ENCODE measurements at places on chromosomes 5 and 9.

DNA sequence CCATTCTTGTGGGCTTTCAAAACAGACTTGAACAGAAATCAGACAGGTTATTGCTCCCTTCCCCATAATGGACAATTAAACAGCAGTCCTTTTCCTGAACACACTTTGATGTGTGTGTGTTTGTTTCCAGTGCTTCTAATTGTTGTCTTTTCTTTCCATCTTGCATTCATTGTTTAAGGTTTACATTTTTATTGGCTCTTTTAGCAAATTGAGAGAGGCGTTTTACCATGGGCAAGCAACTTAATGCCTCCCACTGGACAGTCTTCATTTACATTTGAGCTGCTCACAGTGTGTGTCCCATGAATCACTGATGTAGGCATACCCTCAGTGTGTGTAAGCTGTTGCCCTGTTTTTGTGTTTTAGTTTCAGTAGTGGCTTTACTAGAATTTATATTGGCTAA is 25.0 kb downstream of the WDR36 start:
- DNase-seq: no peak

DNA sequence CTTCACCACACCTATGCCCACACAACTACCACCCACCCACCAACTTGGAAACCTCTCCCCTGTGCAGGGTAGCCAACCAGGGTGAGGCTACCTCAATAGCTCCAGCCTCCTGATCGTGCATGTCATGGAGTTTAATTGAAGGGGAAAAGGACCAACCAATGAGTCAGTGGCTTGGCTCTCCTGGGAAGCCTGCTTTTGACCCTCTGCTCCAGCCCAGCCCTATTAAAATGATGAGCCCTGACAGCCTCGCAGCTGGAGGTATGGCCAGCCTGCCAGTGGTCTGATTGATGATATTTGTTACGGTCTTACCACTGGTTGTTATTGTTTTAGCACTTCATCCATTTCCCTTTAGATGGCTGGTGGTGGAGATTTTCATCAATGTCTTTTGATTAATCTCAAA is 280.4 kb downstream of the SH3GL2 start:
- no peak for DNase-seq

DNA sequence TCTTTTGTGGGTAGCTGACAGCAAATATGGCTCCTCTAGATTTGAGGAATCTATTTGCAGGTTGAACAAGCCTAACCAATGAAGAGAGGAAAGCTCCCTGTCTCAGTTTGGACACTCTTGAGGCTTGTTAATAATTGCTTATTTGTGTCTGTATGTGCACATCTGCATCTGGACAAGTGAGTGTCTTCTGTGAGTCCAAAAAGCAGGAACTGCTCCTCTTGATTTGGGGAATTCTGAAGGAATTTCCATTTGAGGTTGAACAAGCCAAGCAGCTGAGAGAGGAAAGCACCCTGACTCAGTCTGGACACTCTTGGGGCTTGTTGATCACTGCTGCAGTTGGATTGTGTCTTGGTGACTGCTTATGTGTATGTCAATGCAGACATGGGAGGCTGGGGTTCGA is 211.6 kb downstream of the DTWD2 start:
- DNase-seq: no peak

GRCh38 chr9:129781131-129781530 is 21.9 kb upstream of the TOR1B start:
- no peak for DNase-seq

DNA sequence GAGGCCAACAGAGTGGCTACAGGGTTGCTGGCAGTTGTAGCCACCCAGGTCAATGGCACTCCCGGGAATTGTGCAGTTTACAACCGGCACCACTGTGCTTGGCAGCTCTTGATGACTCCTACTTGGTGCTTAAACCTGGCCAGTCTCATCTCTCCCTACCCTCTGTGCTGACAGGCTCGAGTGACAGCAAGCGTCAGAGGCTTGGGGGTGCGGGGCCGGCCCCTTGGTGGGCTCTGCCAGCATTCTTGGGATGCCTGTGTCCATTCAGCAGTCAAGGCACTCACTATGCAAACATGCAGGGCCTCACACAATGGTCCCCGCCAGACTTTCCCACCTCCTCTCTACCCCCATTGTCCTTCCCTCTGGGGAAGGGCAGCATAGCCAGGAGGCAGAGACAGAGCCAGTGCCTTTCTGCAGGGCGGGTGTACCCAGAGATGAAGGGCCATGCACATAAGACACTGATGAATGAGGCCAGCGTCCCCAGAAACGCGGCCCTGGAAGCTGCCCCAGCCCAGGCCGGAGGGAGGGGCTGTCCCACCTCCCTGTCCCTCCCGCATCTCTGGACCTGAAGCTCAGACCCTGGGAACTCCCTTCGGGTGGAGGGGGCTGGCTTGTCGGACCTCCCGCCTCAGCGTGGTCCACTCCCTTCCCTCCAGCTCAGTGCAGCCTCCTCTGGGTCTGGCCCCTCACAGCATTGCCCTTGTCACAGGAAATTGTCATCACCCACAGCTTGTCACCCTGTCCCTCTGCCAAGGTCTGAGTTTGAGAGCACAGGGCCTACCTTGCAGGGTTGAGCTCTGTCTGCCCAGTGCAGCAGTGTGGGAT is 26.4 kb upstream of the NOTCH1 start:
- peak; percentile 91 for DNase-seq

- no peak for DNase-seq
These were observed 72.2 kb downstream of the PIP5K1B start for GRCh38 chr9:68777070-68777763.

DNA sequence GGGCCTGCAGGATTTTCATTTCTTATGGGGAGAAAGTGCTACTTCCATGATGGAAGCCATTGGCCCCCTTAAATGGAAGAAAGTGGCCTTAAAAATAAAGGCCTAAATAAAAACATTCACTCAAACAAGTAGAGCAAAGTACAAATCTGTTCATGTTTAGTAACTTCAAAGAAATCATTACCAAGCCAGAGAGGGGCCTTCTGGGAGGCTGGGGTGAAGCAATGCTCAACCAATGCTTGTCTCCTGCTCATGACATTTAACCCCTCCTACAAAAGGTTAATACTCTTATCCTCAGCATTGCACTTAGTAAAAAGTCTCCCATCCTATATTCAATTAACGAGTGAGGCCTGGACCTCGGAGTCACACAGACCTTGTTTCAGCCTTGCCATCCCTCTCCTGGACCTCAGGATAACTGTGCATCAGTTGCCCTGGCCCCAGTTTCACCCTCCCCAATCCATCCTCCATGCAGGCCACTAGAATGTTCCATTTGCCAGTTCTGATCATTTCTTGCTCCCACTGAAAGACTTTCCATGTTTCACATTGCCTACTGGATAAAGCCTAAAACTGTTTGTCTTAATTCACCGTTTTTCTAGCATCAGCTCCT is 36.9 kb upstream of the ALDH1B1 start:
- DNase-seq: no peak

GRCh38 chr9:77926371-77926878 is 105.2 kb downstream of the GNAQ start:
- peak; percentile 89 for DNase-seq

DNA sequence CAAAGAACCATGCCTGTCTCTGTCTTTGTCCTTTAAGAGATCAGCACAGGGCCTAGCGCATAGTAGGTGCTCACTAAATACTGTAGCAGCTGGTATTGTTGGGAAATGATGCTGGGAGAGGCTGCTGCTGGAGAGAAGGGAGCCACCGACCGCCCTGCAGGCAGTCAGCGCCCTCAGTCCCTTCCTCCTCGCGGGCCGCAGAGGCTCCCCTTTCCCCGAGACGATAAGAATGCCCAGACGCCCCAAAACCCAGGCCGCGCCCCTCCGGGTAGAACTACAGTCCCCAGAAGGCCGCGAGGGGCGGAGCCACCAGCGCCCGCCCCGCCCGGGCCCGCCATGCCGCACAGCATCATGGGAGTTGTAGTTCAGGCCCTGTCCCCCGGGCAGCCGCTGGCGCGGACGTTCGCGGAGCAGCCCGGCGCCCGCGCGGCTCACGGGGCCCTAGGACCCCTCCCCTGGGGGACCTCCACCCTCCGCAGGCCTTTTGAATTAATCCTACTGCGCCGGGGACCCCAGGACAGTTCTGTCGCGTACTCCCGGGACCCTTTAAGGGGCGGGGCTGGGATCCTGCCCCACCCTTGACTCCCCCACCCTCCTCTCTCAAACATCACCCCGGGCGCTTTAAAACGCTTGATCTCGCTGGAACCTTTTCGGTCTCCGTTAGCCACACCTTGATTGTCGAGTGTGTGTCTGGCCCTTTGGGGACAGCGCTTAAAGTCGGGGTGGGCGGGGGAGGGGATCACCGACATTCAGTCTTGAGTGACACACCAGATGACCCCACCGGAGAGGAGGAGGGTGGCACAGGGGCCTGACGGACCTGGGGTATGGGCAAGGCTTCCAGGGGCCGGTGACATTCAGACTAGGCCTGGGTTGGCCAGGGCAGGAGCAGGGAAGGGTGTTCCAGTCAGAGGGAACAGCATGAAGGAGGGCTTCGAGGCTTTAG is 24.8 kb upstream of the IER5L start:
- peak; percentile 78 for DNase-seq

DNA sequence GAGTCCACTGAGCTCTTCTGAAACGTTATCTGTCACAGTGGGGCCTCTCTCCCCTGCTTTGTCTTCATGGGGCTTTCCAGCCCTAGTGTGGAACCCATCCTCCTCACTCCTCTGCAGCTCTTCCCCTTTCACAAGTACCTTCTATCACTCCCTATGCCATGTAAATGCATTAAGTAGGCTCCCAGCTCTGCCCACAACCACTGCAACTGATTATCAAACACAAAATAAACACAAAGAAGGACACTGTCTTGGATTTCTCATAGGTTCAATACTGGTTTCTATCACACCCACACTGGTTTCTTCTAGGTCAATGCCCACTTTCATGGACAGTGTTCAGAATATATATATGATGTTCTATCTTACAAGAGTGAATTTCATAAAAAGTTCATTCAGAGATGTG is 139.4 kb downstream of the GNAQ start:
- DNase-seq: no peak

DNA sequence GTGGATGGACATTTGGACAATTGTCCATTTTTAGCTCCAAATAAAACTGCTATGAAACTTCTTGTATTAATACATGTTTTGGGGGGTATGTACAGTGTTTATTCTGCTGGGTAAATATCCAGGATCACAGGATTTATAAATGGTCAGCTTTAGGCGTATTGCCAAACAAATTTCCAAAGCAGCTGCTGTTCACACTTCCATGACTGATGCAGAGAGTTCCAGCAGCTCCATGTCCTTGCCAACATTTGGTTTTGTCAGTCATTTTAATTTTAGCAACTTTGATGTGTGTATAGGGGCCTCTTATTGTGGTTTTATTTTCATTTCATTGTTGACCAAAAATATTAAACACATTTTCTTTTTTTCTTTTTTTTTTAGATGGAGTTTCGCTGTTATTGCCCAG is 9.8 kb upstream of the SUSD1 start:
- no peak for DNase-seq

GRCh38 chr5:73793911-73794310 is 167.9 kb downstream of the ARHGEF28 start:
- peak; percentile 48 for DNase-seq

- DNase-seq: no peak
These were observed 60.5 kb upstream of the HSPA9 start for GRCh38 chr5:138635708-138636107.

GRCh38 chr5:59257488-59258400 is 635.8 kb downstream of the PDE4D start:
- no peak for DNase-seq

DNA sequence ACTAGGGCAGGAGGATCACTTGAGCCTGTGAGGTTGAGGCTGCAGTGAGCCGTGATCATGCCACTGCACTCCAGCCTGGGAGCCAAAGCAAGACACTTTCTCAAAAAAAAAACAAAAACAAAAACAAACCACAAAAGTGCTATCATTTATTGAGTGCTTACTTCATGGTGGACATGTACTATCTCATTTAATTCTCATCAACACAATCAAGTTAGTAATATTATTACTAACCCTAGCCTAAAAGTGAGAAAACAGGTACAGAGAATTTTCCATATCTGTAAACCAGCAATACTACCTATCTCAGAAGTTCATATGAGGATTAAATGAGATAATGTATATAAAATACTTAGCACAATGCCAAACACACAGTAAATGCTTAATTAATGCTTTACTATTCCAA is 85.8 kb downstream of the MAPKAP1 start:
- DNase-seq: no peak

- peak; percentile 44 for DNase-seq
These were observed 222.6 kb downstream of the MEF2C start for GRCh38 chr5:88660264-88660946.

- DNase-seq: peak; percentile 54
These were observed 11.8 kb downstream of the SLC12A7 start for GRCh38 chr5:1099926-1100663.

DNA sequence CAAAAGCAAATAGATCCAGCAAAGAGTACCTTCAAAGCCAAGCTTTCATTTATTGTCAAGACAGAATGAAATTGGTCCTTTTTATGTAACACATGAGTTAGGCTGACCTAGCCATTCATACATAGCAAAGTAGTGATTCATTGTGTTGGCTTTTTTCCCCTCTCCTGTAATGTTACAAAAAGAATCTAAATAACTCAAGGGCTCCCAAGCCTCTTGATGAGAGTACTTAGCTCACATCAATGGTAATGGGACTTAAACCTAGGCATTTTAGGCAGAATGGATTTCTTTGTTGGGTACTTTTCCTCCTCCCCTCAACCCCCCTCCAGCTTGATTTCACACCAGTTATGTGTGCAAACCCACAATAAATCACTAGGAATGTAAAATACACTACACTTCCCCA is 123.7 kb downstream of the EBF1 start:
- DNase-seq: peak; percentile 88

DNA sequence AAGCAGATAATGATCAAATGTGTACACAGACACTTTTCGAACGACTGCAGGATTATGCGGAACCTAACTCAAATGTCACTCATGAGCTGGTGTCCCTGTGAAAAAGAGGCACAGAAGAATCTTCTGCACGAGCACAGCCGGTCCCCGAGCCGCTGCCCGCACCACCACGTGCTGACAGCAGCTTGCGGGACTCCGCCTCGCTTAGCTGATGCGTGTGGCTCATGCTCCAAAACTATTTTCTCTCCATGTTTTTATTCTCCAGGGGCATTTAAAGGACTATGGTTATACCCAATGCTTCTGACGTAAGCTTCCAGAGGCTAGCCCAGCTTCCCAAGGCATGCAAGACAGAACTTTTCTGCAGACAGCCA is 9.5 kb downstream of the SEC16A start:
- DNase-seq: no peak

DNA sequence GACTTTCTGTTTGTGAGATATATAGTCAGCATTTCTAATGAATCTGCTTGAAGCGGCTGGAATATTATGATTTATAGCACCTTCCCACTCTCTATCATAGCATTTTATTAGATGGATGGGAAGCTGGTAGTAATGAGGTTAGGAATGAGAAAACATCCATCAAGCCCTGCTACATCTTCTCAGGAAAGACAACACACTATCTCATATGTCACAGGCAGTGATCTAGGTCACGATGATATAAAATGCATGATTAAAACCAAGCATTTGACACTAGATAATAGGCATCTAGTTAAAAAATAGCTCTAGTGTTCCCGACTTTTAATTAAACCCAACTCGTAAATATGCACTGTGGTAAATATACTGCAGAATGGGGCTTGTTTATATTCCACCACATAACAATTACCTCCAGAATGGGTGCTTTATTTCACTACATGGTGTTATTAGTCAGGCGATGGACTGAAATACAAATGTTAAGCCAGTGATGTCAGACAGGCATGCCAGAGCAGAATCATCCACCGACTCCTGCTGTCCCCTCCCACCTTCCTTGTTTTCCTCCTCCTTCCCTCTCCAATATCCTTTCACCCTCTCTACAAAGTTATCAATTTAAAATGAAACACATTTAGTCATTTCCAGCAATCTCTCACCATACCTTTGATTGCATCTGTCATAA is 286.8 kb downstream of the SPATA31D1 start:
- DNase-seq: peak; percentile 40

- peak; percentile 56 for DNase-seq
These were observed 439.0 kb downstream of the ENC1 start for GRCh38 chr5:74201334-74202081.

All from EH (cell line).